ENCODE measurements at places on chromosomes 2 and 18.

DNA sequence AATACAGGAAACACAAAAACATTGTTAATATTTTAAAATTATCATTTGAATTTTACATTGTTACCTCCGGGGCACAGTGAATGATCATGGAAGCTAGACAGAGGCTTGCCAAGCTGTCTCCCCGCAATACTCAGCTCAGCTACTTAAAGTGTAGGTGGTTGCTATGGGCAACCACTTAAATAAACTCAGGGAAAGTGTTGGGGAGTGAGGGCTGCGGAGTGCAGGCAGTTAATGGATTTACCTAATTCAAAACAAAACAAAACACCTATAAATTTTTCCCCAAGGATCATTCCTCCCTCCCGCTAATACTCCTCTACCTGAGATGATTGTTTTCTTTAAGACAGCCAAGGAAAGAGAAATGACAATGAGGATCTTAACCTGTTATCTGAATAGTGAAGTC lies 349.5 kb downstream of the TGIF1 start:
- no peak for DNase-seq

DNA sequence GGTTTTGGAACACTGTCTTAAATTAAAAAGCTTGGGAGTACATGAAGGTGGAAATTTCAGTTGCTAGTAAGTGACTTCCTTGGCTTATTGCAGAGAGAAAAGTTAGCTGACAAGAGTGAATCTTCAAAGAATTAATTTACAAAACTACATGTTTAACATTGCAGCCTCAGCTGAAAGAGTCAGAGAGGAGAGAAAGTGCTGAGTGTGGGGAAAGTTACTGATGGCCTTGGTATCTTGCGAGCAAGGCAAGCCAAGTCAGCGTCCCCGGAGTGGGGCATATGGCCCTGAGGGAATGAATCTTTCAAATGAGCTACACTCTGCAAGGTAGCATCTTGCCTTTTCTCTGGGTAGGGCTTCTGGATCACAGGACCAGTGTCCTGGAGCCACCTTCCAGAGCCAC lies 131.3 kb downstream of the LPIN1 start:
- no peak for DNase-seq

GRCh38 chr18:62999392-62999791 lies 284.1 kb downstream of the PHLPP1 start:
- DNase-seq = no peak

- DNase-seq = no peak
Observed at GRCh38 chr2:27250652-27251379, 12.0 kb downstream of the SLC30A3 start.

- no peak for DNase-seq
Observed at GRCh38 chr2:223319601-223320000, 267.6 kb downstream of the KCNE4 start.

DNA sequence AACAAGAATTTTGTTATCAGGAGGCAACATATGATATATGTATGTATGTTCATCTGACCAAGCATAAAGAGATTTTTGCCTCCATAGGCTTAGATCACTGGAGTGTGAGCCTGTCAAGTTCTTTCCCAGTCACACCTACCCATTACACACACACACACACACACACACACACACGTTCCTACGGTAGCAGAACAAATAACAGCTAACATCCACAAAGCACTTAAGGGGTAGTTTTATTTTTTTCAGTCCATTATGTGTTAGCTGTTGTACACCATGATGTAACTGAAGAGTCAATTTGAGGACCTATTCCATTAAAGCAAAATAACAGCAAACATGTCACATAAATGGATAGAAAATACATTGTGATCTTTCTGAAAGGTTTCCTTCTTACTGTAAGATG lies 39.5 kb downstream of the UGP2 start:
- no peak for DNase-seq

DNA sequence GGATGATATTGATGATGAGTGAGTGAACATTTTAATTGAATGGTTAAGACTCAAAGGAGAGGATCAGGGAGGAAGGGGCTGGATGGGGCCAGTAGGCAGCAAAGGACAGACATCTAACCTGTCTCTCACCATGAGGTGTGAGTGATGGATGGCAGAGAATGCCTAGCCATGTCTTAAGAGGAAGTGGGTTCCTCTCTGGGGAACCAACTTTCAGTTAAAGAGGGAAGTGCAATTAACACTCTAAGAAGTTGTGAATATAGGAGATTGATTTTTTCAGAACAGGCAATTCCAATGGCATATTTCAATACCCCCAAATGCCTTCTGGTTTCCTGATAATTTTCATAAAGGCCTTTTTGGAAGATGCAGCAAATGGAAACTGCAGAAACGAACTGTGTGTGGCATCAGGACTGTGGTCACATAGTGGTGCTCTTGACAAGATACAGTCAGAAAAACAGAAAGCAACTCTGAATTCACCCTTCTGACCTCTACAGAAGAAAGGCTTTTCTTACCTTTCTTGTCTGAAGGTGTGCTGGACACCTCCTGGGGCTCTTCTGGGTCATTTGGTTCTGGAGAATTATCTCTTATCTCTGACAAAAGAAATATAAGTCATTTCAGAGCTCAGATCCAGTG lies 10.2 kb downstream of the SP110 start:
- no peak for DNase-seq

- no peak for DNase-seq
Observed at GRCh38 chr2:219919506-219919905, 292.1 kb downstream of the SLC4A3 start.

- DNase-seq = no peak
Observed at GRCh38 chr2:242031481-242032019, 162.0 kb downstream of the RTP5 start.

GRCh38 chr18:9734189-9734588 lies 26.1 kb downstream of the RAB31 start:
- no peak for DNase-seq

- no peak for DNase-seq
Observed at GRCh38 chr2:50395605-50396297, 636.2 kb downstream of the NRXN1 start.

GRCh38 chr2:86311879-86312278 lies 25.5 kb downstream of the REEP1 start:
- no peak for DNase-seq
